Stimulated activated CD8-positive, alpha-beta memory T cell treated with anti-CD3 and anti-CD28 coated beads, Interleukin-4, amount 100 ng/mL, for 4 hours (primary cell): ENCODE measurements at places on chromosomes 12 and 14.

DNA sequence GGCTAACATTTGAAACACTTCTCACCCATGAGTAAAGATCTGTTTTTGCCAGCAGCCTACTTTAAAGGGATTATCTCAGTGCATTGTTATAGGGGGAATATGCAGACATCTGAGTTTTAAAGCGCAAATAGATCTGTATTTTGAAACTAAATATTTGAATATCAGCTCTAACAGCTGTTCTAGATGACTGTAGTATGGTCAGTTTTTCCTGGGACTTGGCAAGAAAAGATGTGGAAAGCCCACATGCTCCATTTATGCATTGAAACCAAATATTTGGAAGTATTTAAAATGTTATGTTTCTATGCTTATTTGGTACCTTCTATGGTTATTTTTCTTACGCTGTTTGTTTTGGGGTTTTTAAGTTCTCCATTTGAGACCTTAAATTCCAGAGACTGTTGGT lies 41.7 kb downstream of the RIC8B start:
- no peak for DNase-seq

DNA sequence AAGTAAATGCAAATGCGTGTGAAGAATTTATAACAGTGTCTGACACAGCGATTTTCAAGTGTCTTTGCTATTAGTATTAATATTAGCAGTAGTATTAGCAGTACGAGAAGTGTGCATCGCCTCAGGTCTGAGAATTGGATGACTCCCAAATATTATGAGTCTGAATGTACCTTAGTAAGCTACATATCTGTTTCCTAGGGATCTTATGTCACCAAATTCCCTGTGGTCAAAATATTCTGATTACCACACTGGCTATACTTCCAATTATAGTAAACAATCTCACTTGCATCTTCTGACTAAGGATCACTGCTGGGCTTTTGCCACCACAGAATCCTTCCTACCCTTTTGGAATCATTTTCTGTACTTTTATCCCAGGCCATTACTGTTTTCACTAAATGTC lies 396.0 kb upstream of the MIS18BP1 start:
- DNase-seq, result no peak

GRCh38 chr14:69979882-69980281 lies 100.7 kb downstream of the SMOC1 start:
- DNase-seq, result no peak

GRCh38 chr14:78319887-78320635 lies 149.9 kb downstream of the NRXN3 start:
- DNase-seq, result no peak

DNA sequence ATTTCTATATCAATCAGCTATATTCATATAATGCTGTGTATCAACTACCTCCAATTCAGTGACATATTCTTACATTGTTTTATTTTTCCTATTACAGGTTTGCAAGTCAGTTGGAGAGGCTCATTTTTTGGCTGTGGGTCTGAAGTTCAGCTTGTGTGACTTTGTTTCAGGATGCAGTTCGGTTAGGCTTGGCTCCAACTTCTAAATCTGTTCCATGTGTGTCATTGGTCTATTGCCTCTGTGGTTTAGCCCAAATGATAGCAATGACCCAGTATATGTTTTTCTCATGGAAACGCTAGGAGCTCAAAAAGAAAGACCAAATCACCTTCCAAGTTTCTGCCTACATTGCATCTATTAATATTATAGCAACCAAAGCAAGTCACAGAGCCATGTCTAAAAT lies 848.6 kb upstream of the LRFN5 start:
- DNase-seq, result no peak

DNA sequence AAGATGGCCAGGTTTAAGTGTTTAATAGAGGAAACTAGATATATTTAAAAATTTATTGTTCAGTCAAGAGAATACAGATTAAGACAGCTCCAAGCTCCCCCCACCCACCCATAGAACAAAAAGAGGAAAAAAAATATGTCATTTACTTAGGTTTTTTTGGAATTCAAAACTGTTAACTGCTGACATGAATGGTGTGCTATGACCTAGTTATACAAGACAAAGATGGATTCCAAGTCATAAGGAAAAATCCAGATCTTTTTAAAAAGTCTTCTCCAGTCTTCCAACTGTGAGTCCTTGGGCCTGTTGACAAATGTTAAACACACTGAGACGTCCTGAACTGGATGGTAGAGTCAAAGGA lies 1.3 kb upstream of the SETD1B start:
- DNase-seq, result no peak
